ENCODE measurements at places on chromosomes 13 and 19.

GRCh38 chr13:57633141-57633949, 1.8 kb downstream of the PCDH17 start:
- DNase-seq, result peak; percentile 39

DNA sequence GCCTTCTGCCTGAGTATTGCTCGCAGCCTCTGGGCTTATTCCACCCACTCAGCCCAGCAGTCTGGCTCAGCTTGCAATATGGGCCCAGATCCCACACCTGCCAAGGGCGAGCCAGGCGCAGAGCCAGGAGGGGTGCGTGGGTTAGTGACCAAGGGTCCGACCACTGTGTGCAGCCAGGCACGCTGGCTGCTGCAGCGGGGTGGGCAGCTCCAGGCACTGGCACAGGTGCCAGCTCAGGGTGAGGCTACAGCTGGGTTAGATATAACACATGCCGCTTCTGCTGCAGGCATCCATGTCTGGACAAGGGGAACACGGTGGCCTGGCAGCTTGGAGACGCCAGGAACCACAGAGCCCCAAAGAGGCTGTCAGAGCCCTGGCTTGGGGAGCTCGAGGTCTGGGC, 12.6 kb upstream of the URAD start:
- DNase-seq, result no peak

DNA sequence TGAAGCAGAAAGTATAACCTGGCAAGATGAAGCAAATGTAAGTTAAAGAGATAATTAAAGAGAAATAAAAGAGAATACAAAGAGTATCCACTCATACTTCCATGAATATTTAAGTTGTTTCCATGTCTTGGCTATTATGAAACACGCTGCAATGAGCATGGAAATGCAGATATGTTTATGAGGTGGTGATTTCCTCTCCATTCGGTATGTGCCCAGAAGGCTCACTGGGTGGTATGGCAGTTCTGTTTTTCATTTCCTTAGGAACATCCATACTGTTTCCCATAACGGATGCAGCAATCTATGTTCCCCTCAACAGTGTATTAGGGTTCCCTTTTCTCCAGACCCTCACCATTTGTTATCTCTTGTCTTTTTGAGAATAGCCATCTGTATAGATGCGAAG, 272.6 kb upstream of the SOX21 start:
- no peak for DNase-seq

DNA sequence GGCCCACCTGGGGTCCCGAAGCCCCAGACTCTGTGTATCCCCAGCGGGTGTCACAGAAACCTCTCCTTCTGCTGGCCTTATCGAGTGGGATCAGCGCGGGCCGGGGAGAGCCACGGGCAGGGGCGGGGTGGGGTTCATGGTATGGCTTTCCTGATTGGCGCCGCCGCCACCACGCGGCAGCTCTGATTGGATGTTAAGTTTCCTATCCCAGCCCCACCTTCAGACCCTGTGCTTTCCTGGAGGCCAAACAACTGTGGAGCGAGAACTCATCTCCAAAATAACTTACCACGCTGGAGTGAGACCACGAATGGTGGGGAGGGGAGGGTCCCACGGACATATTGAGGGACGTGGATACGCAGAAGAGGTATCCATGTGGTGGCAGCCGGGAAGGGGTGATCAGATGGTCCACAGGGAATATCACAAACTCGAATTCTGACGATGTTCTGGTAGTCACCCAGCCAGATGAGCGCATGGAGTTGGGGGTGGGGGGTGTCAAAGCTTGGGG, 1.0 kb upstream of the ICAM5 start:
- peak; percentile 81 for DNase-seq

DNA sequence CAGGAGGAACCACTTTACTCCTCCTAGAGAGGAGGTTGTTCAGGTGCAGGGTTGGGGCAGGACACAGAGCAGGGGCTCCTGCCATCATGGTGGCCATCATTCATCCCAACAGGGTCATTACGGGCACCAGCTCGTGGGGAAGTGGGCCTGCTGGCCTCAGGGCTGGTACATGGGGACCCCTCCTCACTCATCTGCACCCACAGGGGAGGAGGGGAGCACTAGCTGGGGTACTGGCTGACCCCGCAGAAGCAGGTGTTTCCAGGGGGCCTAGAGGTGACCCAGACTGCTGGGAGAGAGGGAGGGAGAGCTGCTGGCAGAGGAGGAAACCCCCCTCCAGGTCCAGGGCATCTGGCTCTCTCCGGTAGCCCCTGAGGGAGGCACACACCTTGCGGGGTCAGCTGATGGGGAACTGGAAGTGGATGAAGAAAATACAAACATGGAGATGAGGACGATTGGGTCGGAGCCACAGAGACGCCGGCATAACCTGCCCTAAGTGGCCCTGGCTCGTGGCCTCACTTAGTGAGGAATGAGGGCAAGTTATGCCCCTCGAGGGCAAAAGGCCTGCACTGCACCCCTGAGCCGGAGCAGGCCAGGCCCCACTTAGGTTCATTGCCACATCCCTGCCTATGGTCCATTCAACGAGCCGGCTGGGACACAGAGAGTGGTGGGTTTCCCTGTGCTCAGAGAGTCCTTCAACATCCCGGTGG, 76.2 kb downstream of the SOX1 start:
- DNase-seq, result no peak

DNA sequence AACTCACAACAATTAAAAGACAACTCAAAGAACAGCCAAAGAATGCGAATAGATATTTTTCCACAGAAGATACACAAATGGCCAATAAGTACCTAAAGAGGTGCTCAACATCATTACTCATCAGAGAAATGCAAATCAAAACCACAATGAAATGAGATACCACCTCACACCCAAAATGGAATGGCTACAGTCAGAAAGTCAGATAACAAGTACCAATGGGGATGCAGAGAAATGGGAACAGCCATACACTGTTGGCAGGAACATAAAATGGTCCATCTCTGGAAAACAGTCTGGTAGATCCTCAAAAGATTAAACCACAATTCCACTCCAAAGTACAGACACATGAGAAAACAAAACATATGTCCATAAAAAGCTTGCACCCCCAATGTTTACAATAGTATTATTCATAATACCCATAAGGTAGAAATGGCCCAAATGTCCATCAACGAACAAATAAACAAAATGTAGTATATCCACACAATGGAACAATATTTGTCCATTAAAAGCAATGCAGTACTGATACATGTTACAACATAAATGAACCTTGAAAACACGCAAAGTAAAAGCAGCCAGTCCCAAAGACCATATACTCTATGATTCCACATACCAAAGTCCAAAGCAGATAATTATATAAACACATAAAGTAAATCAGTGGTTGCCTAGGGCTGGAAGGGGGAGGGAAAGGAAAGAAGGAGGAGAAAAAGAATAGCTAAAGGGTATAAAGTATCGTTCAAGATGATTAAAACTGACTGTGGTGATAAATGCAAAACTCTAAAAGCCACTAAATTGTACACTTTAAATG, 19.6 kb downstream of the USP12 start:
- DNase-seq, result no peak

DNA sequence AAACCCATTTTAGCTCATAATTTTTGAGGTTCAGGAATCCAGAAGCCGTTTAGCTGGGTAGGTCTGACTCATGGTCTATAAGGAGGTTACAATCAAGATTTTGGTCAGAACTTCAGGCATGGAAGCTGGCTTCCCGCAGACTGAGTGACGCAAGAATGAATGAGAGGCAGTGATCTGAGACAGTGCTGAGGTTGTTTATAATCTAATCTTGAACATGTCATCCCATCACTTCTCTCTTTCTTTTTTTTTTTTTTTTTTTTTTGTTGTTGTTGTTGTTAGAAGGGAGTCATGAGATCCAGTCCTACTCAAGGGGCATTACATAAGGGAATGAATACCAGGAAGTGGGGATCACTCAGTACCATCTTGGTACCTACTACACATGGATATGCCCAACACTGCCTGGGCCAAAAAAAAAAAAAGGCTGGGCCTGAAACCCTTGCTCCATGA, 217.4 kb downstream of the DLEU7 start:
- DNase-seq, result no peak

DNA sequence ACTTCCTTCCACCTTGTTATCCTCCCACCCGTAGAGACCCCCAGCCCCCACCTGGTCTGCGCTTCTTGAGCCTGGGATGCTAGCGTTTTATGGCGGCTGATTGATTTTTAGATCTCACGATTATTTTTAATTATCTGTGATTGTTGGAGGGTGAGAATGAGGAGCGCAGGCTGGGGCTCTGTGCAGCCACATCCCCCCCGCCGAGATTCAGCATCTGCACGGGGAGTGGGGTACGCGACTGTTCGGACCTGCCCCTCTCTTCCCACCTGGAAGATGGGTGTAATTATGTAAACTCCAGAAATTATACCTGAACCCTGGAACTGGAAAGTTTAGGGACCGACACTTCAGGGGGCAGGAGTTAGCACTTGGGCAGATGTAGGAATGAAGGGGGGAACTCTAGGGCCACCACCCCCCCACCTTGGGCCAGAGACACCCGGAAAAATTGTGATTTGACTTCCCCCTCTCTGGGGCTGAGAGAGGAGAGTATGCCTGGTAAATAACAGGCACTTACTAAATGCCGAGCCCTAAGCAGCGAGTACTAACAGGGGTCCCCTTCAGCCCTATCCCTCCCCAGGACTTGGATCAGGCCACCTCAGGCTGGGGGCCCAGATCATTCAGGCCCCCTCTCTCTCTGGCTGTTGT, 1.8 kb upstream of the ONECUT3 start:
- no peak for DNase-seq

DNA sequence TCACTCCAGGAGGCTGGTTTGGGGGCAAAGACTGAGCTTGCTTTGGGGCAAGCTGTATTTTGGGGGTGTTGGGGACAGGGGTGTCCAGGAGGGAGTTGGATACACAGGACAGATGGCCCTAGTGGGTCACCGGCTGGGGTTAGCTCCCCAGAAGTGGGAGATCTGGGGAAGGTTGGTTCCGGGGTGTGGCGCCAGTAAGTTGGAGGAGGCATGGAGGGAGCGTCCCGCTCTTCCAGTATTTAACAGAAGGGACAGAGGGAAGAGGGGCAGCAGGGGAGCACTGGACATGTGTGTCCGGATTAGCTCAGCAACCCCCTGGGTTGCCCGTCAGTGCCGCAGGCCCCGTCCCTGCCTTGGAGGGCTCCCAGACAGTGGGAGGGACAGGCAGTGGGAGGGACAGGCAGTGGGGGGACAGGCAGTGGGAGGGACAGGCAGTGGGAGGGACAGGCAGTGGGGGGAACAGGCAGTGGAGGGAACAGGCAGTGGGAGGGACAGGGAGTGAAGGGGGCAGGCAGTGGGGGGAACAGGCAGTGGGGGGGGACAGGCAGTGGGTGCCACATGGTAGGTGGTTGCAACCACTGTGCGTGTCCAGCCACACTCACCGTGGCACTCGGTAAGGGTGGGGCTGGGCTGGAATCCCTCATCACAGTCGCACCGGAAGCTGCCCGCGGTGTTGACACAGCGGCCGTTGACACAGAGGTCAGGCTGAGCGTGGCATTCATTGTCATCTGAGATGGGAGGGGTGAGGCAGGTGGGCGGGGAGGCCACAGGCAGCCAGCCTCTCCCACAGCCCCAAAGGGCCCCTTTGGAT, 33.2 kb downstream of the CCL25 start:
- DNase-seq, result no peak

DNA sequence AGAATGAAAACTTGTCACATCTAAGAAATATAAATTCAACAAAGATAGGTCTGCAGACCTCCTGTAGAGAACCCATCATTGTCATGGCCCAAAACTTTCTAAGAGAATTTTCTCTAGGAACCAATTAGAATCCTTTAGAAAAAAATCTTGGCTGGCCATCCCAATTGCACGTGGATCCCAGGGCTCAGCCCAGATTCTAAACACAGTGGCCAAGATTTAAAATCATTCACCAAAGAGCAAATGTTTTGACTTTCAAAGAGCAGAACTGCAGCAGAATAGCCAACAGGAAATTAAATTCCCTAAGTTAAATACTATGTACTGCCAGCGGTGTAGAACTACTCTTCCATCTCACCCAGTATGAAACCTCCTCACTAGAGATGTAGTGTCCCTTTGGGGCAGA, 21.3 kb downstream of the IPO5 start:
- no peak for DNase-seq

DNA sequence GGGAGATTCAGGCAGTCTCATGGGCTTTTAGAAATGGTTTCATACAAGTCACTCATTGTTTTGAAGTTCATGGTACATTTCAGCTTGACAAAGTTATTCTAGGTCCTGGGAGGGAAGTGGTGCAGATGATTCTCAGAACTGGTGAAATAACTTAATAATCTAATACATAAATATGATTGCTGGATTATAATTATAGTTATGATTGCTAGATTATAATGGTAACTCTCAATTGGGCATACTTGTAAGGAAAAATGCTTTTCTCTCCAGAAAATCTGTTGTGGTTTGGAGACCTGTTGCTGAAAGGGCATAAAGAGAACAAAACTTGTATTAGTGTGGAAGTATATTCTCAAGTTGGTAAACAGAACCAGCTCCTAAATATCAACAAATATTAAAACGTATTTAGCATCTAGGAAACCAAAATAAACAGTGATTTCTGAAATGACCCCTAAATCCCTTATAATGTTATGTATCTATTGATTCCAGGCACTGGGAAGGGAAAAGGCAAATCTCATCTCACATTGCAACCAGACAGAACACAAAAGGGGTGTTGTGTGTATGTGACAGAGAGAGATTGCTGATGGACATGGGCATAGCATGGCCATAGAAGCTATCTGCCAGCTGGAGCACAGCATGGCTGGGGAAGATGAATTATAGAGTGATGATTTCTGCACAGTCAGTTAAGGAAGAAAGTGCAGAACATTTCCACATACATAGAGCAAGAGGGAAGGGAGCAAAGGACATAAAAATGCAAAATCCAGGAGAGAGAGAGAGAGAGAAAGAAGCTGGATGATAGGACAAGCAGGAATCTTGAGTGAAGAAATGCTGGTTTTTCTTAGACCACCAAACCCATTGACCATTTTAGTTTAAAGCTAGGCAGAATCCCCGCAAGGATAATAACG, 87.1 kb upstream of the FRY start:
- no peak for DNase-seq

DNA sequence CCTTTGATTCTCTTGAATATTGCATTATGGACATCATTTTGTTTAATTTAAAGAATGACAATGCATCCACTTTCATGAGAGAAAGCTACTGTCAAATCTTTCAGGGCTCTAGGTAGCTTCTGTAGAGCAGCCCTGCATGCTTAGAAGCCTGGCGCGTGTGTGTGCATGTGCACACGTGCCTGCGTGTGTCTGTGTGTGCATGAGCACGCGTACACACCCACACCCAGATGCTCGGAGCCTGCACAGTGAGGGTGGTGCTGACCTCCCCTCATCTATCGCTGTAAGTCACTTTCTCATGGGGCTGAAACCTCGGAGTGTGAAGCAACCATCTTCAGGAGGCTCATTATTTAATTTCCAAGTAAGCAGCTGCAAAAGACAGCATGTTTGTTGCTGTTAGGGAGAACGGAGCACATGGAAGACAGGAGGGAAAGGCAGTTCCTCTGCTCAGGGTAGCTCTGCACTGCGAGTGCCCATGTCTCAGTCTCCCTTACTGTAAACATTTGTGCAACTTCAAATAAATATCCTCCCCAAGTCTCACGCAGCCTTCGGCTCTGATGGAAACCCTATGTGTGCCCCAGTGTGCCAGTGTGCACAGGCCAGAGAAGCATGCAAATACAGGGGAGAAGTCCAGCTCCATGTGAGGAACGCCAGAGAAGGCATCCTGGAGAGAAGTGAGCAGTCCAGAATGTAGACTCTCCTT, 22.8 kb downstream of the TSHZ3 start:
- no peak for DNase-seq

All from RWPE2 (cell line).